BJ (cell line): ENCODE measurements at places on chromosomes 11 and 22. TPM values are rescaled to one million over a fixed set of nuclear protein-coding genes. Genes with fewer than 3 reads are reported as not detected.

- DNase-seq = no peak
These were observed 10.4 kb upstream of the CDC42BPG start for GRCh38 chr11:64854534-64855502.

- DNase-seq = no peak
These were observed 97.8 kb downstream of the OSBP2 start for GRCh38 chr22:30792456-30792855.

DNA sequence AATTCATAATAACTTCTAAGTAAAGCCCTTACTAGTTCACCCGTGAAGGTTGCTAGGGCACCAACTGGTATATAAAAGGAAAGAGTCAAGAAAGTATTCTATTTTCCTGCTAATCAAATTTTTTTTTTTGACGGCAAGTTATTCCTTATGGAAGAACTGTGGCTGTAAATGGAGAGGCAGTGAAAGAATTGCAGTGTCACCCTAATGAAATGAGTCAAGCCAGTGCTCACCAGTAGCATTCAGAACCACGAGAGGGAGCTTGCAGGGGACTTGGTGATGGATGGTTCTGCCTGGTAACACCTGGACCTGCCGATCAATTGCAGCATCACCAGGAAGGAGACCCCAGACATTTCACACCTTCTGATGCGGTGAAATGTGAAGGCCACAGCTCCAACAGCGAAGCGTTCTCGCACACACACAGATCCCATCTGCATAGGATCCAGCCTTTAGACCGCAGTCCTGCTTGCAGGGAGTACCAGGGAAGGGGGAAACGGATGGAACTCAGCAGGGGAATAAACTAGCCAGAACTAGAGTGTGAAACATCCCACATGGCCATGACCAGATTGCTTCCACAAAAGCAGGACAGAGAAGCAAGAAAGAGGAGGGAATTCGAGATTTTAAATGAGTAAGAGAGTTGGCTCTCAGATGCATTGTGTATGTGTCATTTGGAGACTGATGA lies 326.2 kb downstream of the TBC1D22A start:
- no peak for DNase-seq

TUB gene
- 9.8 and 11.8 TPM in 2 replicates for polyA plus RNA-seq

KDM2A gene
- polyA plus RNA-seq = 44.9 and 63.5 TPM in 2 replicates

DNA sequence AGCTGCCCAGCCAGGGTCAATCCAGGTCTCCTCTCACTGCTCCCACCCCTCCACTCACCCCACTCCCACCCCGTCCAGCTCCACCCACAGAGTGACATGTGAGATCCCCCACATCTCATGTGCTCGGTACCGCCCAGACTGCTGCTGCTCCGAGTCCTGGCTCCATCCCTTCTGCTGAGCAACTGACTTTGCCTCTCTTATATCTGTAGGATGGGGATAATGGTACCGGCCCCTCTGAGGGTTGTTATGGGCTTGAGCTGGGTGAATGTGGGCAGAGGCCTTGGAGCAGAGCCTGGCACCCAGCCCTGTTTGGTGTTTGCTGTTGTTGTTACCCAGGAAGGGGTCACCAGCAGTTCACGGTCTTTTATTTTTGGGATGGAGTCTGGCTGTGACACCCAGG lies 77.0 kb downstream of the ST3GAL4 start:
- DNase-seq = no peak

SLC22A6 gene
- polyA plus RNA-seq = not detected in 2 replicates

DNA sequence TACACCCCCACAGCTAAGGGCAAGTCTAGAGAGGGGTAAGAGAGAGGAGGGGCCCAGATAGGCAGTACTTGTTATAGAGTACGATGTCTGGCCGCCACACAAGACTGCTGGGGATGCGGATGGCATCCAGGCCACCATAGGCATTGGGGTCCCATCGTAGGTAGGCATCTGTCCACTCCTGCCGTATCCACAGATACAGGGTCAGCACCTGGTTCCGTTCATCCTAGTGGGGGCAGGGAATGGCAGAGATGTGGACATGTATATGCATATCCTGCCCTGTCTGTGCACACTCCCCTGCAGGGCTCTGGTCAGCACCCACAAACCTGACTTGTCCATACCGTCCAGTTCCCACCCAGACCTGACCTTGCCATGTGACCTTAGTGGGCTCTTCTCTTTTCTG lies 2.1 kb downstream of the CHRNA10 start:
- DNase-seq = no peak

DNA sequence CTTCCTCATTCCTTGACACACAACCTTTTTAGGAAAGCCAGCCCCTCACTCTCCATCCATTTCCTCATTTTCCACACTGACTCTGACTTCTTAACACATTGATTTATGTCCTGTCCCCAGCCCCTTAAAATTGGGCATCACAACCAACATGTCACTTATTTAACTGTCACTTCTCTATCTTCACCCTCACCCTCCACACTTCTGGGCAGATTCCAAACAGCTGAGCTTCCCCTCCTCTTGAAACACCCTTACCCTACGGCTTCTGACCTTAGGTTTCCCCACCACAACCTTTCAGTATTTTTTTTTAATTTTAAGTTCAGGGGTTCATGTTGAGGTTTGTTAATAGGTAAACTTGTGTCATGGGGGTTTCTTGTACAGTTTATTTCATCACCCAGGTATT lies 696.3 kb downstream of the DLG2 start:
- no peak for DNase-seq

DNA sequence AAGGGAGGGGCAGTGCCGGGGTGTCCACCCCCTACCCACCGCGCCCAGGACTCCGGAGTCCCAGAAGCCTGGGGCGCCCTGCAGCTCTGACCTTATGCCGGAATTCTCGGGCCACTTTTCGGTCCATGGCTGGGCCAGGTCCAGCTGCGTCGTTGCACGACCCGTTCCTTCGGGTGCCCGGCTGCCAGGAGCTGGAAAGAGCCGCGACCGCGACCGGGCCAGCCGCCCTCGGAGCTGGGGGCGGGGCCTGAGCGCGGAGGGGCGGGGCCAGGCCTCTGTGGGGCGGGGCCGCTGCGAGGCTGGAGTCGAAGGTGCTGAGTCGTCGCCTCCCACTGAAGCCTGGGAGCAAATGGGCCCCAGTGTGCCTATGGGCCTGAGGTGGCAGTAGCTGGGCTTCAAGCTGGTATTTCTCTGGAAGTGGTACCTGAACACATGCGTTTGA lies at the start of gene USH1C:
Gene USH1C (minus strand): TSS at position 236 of the 442 bp plus-strand sequence. CDS start 109 bp downstream, at position 127.
- no peak for DNase-seq

GRCh38 chr22:45577746-45578523 lies 75.3 kb downstream of the FBLN1 start:
- DNase-seq = no peak

RANGAP1 gene
- 88.5 and 145 TPM in 2 replicates for polyA plus RNA-seq

CRYBA4 gene
- not detected in 2 replicates for polyA plus RNA-seq

SCN2B gene
- polyA plus RNA-seq = not detected in 2 replicates

TMEM132A gene
- 12.1 and 17.9 TPM in 2 replicates for polyA plus RNA-seq

DNA sequence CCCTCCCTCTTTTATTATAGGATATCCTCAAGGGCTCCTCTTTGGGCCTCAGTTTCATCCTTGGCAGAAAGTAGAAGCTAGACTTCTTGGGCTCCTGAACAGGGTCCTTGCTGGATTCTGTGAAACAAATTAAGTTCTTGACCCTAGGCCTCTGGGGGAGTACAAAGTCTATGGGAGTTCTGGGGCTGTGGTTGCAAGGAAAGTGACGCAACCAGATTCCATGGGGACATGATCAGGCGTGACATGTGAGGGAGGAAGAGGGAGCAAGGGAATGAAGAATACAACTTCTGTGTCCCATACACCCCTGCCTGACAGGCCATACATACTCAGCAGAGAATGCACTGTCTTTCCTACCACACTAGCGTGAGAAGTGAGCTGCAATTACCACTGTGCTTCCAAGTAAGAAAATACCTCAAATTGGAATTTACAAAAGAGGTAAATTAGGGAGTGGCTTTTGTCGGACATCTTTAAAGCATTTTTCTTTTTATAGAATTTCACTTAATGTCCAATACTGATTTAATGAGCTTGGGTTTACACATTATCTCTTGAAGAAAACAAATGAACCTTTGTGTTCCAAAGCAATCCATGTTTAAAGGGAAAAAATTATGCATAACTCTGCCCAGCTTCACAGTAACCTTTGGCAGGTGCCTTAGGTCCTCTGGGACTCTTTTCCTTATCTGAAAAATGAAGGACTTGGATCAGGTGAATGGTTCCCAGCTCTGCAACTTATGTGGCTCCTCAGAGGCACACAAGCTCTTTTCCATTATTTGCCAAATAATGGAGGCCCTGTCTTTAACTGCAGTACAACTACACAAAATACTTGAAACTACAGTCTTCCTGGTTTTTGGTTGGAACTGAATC lies 38.9 kb downstream of the LIMK2 start:
- DNase-seq = no peak

RTN4R gene
- polyA plus RNA-seq = 0.40 and 0.77 TPM in 2 replicates

DNA sequence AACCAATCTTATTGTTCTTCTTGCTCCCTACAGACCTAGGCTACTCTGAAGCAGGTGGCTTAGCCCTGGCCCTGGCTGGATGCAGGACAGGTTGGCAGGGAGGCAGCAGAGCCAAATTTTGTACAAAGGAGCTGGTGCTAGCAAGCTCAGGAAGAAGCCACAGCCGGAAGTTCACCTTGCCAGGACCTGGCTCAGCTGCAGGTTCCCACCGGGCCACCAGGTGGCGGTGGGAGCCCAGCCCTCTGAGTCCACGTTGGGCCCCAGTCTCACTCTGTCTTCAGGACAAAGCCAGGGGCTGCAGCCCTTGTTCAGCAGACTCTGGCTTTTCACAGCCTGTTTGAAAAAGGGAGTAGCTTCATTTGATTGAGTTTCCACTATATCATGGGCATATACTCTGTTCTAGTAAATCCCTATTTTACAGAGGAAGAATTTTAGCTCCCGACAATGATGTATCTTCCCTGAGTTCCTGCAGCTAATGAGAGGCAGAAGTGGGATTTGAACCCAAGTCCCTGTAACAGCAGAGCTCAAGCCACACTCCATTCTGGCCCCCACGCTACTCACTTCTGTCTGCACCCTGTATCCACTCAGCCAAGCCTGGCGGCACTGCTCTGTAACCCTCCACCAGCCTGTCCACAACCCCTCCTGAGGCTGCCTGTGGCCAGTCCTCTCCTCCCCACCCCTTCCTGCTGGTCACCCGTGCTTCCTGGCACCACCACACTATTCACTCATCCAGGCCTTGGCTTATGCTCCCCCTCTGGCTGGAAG lies 3.3 kb downstream of the TKFC start:
- DNase-seq = no peak

- DNase-seq = no peak
These were observed 3.7 kb upstream of the RPS6KA4 start for GRCh38 chr11:64355078-64355940.

GRCh38 chr11:120173807-120174206 lies 35.9 kb upstream of the TRIM29 start:
- DNase-seq = no peak

- DNase-seq = no peak
These were observed 365.6 kb downstream of the OPCML start for GRCh38 chr11:133166662-133167061.

GRCh38 chr11:133525976-133526375 lies 6.3 kb downstream of the OPCML start:
- no peak for DNase-seq

DNA sequence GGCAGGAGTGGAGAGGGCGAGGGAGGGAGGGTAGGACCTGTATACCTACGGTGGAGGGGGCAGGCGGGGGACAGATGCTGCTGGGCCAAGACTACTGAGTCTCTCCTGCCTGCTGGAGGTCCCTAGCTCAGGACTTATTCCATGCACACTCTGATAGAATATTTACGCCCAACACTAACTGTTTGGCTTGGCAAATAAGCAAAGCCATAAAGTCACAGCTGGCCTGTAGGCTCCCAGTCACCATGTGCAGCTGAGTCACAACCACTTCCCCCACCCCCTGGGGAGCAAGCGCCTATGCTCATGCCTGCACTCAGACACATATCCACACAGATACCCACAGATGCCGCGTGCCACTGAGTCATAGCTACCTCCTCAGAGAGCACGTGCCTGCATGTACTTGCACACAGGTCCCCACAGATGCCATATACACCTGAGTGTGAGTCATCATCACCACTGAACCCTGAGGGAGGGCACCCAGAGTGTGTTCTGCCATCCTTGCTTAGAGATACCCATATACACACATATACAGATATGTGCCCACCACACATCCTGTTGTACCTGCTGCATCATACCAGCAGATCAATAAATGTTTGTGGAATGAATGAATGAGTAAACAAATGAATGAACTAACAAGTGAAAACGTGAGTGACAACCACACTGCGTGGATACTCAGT lies 95.8 kb downstream of the SWAP70 start:
- peak; percentile 98 for DNase-seq

PATE4 gene
- polyA plus RNA-seq = not detected in 2 replicates

- DNase-seq = no peak
These were observed 27.1 kb downstream of the BRD1 start for GRCh38 chr22:49800408-49801238.

DNA sequence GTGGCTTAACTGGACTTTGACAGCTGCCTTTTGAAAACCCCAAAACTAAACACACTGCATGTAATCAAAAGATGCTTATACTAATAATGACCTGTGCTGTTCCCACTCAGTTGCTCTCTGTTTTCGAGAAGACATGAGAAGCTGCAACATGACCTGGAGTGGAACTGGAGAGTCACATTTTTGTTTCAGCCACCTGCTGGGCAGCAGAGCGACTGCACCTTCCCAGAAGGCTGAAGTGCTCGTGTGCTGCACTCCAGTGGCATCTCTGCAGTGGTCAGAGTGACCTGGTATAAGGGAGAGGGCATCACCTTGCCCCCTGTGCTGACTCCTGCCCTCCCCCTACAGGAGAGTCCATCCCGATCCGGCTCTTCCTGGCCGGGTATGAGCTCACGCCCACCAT lies 8.6 kb downstream of the THYN1 start:
- no peak for DNase-seq

- no peak for DNase-seq
These were observed 559.4 kb upstream of the KIRREL3 start for GRCh38 chr11:127559978-127560377.

DNA sequence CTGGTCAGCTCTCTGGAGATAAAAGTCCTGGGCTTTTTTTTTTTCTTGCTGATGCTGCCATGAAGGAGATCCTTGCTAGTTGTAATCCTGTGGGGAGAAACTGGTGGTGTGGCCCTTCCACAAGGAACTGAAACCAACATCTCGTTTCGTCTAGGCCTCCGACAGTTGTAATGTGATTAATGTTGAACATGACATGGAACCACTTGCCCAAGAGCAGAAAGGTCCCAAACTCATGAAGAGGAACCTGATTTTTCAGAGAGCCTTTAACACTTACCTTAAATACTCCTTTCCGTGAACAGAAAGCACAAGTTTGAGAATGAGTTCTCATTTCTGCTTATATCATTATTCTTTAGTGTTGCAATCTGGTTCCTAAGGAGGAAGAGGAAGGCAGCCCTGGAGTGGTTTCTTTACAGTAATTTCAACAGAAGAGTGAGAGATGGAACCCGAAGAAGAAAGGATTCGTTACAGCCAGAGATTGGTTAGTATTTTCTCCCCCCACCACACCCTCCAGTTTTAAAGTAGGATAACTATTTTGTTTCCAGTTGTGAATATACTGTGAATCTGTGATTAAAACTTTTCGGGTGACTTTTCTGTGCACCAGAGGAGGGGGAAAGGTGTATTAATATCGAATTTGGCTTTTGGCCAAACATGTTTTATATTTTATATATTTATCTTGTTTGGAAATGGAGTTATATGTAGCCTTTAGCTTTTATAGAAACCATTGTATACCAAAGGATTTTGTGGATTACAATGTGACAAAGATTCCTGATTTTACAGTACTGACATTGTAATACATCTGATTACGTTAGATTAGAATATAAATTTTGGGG lies 2.0 kb downstream of the KDM2A start:
- no peak for DNase-seq

- DNase-seq = no peak
These were observed 39.0 kb downstream of the PDGFD start for GRCh38 chr11:104124979-104125378.

- DNase-seq = no peak
These were observed 895 bp downstream of the KLHDC7B start for GRCh38 chr22:50546326-50547262.

ELF5 gene
- not detected in 2 replicates for polyA plus RNA-seq
